Fibroblast of pulmonary artery (primary cell): ENCODE measurements at places on chromosomes 1 and 21.

GRCh38 chr1:111988743-111989453 is 570 bp downstream of the KCND3 start:
- no peak for DNase-seq

GRCh38 chr21:26776310-26777021 is 68.7 kb downstream of the ADAMTS1 start:
- peak; percentile 79 for DNase-seq

DNA sequence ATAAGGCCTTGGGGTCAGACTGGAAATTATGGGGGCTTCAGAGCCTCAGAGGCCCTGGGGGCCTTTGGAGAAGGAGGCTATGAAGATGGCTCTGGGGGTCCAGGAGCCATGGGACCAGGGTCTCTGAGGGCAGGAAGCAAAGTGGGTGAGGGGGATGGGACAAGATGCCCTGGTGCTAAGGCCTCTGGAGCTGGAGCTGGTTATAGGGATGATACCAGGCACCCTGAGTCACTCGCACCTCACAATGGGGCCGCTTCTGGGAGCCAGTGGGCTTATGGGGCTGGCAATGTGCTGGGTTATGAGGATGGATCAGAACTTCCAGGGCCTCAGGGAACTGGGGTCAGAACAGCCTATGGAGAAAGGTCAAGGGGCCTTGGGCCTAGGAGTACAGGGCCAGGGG is 17.6 kb downstream of the IGFN1 start:
- DNase-seq, result no peak

GRCh38 chr21:17460094-17460493 is 52.7 kb upstream of the CXADR start:
- no peak for DNase-seq

DNA sequence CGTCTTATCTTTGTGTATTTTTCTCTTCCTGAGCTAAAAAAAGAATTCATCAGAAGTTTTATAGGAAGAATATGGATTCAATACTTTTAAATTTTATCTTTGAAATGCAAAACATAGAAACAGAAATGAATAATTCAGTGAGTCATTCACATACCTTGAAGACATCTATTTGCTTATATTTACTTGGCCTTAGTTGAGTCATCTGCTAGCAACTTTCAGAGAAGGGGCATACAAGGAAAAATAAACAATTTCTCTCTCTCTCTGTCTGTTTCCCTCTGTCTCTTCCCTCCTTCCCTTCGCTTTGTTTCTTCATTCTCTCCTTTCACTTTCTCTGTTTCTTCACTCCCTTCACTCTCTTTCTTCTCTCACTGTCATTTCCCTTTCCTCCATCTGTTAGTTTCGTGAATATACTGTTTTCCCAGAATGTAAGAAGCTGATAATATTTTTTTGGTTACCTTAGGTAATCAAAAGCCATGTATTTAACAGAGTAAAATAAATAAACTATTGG is 477.2 kb downstream of the BRINP3 start:
- DNase-seq, result peak; percentile 16

GRCh38 chr1:204345941-204346645 is 13.6 kb downstream of the PLEKHA6 start:
- no peak for DNase-seq

- DNase-seq, result peak; percentile 68
Measured at GRCh38 chr1:61221642-61222041, 139.3 kb downstream of the NFIA start.

GRCh38 chr1:151143057-151143435 is 3.4 kb downstream of the SEMA6C start:
- DNase-seq, result no peak

DNA sequence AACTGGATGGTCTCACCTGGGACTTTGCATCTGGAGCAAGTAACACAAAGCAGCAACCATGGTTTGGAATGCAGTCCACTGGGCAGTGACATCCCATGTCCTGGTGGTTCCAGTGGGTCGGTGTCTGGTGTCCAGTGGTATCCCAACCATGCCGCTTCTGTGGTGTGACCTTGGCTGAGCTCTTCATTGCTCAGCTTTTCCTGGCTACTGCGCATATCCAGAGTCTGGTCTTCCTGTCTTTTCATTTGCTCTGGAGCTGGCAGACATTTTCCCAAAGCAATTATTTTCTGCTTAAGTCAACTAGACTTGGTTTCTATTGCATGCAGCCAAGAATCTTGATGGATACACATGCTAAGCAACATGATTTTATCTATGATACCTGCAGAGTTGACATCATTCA is 28.4 kb upstream of the CD2 start:
- no peak for DNase-seq

DNA sequence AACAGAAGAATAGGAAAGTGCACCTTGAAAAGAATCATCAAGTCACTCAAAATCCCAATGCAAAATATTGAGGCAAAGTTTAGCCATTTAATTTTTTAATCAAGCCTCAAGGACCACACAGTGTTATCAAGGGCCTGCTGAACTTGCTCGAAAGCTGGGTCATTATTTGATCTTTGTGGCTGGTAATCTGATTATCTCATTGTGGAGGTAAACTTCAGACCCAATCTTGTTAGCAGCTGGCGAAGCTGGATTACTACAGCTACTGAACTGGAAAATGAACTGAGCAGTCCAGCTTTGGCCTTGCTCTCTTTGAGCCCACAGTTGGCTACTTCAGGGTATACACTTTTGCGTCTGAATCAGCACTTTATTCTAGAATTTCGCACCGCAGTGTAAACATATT is 94.4 kb downstream of the BARHL2 start:
- DNase-seq, result no peak

DNA sequence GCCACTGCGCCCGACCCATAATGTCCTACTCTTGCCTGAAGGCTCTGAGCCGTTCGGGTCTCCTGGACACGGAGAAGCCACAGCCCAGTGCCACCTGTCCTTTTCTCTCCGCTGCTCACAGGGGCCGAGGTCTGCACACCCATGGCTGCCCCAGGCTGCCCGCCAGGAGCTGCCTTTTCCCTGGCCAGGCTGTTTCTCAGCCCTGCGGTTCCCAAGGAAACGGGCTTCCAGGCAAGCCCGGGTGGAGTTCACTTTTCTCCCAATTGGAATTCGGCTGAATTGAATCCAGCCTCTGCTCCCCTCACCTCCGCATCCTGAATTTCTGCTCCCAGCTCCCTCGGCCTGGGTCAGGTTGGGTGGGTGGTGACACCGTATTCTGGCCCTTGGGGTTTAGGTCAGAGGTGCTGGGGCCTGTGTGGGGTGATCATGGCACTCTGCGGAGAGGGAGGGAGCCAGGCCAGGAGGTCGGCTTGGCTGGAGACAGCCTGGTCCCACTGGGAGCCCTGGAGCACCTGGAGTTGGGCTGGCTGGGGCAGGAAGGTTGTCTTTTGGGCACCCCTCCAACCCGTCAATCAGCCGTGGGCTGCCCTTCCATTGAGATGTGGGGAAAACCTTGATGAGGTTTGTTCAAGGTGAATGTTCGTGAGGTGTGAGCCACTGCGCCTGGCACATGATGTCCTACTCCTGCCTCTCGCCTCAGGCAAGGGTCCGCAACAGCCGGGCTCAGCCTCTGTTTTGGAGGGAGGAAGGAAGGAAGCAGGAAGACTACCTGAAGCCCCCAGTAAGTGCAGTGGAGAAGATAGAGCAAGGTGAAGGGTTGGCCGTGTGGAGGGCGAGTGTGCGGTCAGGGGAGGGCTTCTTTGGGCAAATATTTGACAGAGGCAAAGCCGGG is 25.1 kb downstream of the RRP1 start:
- DNase-seq, result no peak

DNA sequence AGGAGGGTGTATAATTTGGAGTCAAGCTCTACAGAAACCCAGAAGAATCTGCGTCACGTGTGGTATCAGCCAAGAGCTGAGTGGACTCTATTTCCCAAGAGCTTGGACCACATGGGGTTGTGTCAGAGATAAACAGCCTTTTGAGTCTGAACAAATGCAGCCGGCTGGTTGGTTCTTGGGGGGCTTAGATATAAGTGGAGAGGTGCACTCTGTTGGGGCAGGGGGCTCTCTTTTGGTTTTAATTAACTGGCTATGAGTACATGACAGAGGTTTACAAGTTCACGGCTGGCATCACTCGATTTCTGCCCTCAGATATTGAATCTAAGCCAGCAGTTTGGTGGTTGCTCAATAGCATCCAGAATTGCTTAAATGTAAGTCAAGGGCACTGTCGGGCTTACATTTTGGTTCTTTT is 501 bp upstream of the MRAP start:
- DNase-seq, result peak; percentile 38

DNA sequence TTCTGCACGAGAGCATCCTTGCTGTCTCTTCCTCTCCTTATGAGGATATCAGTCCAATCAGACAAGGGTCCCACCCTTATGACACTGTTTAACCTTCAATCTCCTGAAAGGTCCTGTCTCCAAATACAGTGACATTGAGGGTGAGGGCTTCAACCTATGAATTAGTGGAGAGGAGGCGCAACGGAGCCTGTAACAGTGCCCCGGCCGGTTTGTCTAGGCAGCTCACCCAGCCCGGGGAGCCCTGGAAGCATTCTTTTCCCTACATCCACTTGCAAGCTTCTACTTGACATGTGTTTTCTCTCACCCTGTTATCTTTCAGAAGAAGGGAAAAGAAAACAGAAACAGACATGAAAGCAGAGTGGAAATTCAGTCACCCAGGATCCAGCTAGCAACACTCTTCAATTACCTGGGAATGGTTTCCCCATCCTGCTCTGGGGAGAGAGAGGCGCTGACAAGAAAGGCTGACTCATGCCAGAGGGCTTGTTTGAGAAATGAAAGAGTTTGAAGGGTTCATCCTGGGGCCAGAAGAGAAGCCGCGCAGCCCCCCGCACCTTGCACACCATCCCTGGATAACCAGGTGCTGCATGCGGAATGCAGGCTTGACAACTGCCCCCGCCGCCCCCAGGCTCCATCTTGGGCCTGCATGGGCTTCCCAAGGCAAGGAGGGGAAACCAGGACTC is 394.9 kb downstream of the NPHP4 start:
- DNase-seq, result no peak

- DNase-seq, result no peak
Measured at GRCh38 chr1:59685666-59686065, 129.1 kb upstream of the HOOK1 start.

DNA sequence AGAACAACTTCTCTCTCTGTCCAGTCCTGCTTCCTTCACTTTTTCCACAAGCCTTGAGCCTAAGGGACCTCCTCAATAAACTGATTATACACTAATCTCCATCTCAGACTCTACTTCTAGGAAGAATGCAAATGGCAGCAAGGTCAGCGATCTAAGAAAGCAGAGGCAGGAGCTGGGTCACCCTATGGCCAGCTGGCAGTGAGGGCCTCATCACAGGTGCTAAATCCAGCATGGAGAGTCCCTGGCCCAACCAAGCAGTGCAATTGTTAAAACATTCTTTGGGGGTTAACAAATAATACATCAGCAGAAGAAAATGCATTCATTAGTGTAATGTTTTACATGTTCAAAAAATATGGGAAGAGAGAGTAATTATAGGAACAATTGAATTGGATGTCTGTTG is 416.0 kb downstream of the SIPA1L2 start:
- no peak for DNase-seq

DNA sequence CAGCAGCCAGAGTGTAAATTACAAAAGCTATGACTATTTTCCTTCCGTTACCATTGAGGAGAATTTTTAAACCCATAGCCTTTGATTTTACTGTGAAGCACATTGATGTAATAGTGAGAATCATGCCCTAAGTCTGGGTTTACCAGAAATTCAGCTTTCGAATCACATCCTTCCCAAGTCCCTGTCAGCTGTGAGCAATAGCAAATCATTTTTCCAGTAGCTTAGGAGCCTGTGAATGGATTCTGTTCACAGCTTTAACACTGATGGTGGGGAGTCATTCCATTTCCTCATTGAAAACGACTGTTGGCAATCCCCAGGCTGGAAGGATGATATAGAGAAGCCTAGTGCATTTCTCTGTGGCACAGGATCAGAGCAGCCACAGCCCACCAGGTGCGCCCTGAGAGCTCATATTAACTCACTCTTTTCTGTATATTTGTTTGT is 82.2 kb upstream of the C1orf105 start:
- no peak for DNase-seq

- no peak for DNase-seq
Measured at GRCh38 chr21:29581393-29581792, 282.7 kb downstream of the BACH1 start.

DNA sequence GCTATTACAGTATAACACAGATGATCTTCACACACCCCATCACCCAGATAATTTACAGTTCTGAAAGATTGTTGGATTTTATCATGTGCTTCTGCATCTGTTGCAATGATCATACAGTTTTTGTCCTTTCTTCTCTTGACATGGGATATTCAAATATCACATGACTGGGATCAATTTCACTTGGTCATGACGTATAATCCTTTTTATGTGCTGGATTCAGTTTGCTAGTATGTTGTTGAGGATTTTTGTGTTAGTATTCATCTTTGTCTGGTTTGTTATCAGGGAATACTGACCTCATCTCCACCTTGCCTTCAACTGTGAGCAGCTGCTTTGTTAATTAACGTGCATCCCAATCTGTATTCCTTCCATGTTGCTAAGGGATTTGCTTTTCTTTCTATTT is 44.7 kb upstream of the DISC1 start:
- DNase-seq, result no peak

DNA sequence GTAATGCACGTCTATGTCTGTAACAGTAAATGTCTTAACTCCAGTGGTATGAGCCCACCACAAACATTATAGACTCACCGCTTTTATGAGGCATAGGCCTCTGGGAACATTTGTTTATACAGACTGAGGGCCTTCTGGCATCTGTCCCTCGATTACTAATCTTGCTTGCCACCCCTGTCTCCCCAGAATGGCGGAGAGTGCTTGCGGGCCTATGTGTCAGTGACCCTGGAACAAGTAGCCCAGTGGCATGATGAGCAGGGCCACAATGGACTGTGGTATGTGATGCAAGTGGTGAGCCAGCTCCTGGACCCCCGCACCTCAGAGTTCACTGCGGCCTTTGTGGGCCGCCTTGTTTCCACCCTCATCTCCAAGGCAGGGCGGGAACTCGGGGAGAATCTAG is 18.3 kb upstream of the SHISA4 start:
- no peak for DNase-seq
